NCI-H510A (cell line): ENCODE measurements at places on chromosomes 1 and 21.

DNA sequence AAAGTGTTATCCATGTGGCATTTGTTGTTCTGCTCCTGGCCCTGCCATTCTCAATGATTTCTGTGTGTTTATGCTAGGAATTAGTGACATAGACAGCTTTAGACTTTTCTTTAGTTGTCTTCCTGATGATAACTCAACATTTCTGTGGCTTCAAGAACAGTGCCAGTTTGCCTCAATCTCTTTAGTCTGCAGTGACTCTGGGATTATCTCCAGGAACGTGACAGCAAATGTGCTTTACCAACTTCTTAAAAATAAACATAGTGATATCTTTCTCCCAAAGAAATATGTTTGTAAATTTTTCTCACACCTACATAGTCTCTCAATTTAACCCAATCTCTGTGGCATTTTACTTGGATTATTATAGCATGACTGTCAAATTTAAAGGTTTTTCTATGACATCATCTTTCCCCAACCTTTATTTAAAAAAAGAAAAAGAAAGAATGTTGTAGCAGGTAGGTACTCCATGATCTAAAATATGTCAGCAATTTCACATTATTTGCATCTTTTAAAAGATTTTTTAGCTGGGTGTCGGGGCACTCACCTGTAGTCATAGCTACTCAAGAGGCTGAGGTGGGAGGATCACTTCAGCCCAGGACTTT, 24.6 kb downstream of the RNASEL start:
- no peak for DNase-seq

- no peak for DNase-seq
These were observed 170.8 kb downstream of the LBR start for GRCh38 chr1:225257081-225257480.

DNA sequence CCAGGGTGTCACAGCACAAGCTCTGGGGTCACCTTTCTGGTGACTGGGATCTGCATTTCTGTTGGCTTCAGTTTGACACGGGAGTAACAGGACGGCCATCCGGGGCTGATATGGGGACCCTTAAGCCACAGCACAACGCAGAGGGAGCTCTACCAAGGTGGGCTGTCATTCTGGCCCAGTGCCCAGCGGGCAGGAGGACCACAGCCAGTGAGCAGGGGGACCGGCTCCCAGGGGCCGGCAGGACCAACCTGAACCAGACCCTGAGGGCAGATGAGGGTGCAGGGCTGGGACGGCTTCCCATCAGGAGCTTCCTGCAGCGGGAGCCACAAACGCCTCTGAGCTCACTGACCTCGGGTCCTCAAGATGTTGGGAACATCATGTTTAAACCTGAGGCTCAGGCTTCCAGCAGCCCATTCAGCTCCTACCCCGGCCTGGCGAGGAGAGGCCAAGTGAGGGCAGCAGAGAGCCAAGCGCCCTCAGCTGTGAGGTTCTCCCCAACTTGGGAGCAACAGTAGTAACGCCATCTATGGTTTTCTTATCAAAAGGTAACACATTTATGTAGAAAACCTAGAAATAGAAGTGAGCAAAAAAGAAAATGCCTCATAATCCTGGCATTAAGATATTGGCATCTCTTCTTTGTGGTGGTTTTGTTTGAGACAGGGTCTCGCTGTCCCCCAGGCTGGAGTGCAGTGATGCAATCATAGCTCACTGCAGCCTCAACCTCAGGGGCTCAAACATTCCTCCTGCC, 26.8 kb downstream of the TMEM201 start:
- DNase-seq = peak; percentile 42

- DNase-seq = no peak
These were observed 68.9 kb downstream of the LRRC8C start for GRCh38 chr1:89701746-89702241.

DNA sequence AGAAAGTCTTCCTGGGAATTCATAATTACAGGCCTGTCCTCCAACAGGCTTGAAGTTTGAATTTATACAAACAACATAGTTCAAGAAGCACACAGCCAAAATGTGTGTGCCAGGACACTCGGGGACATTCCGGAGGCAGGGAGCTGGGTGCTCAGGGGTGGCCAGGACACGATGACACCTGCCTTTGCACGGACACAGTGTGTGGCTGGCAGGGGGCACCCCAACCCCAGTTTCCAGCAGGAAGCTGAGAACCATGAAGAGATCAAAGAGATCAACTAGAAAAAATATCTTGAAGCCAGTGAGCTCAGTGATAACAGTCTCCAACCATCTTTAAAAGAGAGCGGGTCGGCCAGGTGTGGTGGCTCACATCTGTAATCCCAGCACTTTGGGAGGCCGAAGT, 32.5 kb upstream of the TRAPPC10 start:
- DNase-seq = no peak

DNA sequence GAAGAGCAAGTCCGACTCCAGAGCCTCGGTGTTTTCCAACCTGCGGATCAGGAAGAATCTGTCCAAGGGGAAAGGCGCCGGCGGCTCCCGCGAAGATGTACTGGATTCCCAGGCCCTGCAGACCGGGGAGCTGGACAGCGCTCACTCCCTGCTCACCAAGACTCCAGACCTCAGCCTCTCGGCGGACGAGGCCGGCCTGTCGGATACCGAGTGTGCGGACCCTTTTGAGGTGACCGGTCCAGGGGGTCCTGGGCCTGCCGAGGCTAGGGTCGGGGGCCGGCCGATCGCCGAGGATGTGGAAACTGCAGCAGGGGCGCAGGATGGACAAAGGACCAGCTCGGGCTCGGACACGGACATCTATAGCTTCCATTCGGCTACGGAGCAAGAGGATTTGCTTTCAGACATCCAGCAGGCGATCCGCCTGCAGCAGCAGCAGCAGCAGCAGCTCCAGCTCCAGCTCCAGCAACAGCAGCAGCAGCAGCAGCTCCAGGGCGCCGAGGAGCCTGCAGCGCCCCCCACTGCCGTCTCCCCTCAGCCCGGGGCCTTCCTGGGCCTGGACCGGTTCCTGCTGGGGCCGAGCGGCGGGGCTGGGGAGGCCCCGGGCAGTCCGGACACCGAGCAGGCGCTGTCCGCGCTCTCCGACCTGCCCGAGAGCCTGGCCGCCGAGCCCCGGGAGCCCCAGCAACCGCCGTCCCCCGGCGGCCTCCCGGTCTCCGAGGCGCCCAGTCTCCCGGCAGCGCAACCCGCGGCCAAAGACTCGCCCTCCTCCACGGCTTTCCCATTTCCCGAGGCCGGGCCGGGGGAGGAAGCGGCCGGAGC, 827 bp downstream of the FMN2 start:
- DNase-seq = no peak

DNA sequence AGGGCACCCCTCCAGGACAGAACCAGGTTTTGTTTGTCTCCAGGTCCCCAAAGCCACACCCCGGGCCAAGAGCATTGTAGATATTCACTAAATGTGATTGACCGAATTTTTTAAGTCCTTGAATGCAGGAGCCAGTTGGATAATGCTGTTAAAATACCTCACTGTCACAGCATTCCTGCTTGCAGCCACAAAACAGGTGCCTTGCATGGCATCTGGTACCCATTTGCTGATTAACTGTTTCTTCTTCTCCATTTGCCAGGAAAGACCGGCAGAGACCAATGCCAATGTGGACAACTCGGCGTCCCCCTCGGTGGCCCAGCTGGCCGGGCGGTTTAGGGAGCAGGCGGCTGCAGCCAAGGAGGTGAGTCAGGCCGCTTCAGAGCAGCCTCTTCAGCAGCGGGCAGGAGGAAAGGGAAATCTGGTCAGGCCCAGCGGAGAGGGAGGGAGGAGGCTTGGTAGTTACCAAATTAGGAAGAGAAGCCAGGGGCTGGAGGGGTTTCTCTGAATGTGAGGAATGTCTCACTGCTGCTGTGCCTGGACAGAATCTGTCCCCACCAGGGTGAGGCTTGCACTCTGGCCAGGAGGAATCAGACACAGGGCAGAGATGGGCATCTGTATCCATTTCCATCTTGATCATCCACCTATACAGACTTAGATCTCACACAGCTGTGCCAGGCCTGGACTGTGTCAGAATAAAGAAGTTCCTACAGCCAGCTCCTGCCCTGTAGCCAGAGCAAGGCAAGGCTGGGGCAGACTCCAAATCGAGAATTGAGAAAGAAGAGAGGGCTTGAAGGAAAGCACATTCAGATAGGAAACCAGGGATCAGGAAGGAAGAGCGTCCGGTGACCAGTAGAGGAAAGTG, 37.9 kb upstream of the MPZL1 start:
- DNase-seq = no peak

GRCh38 chr1:83113652-83114051, 885.3 kb downstream of the TTLL7 start:
- DNase-seq = no peak

DNA sequence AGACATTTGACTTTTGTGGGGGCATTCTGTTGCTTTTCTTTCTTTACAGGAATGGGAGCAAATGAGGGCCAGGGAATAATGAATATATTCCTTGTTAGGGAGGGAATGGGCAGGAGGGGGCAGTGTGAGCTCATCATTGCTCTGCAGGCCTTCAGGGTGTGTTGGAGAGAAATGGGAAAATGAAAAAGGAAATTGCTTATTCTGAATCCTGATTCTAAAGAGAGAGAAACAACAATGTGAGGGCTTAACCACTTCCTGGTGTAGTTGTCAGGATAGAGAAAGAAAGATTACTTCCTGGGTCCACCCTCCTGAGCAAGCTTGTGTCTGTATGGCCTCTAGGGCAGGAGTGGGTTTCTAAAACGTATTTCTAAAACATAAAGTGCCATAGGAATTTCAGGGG, 28.3 kb downstream of the VANGL2 start:
- DNase-seq = no peak

DNA sequence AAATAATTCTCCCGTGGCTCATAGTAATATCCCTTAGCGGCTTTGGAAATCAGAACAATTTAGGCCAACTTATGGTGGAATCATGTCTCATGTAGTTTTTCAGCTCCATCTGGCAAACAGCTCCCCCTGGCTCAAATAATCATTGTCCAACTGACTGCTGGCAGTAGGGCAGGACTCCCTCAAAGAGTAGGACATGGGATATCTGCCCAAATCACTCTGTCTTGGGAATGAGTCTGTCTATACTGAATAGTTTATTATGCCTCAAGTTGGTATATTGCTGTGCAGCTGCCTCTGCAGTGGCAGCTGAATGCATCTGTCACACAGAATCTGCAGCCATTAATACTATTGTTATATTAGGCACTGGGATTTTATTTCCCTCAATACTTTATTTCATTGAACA, 255.7 kb downstream of the COL11A1 start:
- no peak for DNase-seq

- peak; percentile 37 for DNase-seq
These were observed 356.1 kb downstream of the LMO4 start for GRCh38 chr1:87684713-87685205.

DNA sequence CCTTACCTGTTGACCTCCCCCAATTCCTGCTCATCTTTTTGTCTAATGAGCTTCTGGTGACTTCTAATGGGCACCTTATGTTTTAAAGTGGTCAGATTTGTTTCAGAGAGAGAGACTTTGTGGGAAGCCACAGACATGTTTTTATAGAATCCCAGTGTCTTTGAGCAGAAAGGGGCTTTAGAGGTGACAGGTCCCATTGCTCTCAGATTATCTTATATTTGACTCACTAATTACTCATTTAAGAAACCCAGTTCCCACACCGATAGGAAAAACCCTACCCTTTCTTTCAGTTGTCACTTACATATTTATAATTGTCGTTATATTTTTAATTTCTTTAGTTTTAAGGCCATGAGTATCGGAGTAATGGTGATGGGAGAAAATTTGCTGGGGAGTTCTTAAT, 215.5 kb downstream of the CAMTA1 start:
- DNase-seq = no peak

GRCh38 chr1:235367000-235367908, at the start of gene TBCE:
TBCE (plus strand) TSS chr1:235367427; CDS start chr1:235380050, 12,623 bp downstream.
- peak; percentile 82 for DNase-seq

DNA sequence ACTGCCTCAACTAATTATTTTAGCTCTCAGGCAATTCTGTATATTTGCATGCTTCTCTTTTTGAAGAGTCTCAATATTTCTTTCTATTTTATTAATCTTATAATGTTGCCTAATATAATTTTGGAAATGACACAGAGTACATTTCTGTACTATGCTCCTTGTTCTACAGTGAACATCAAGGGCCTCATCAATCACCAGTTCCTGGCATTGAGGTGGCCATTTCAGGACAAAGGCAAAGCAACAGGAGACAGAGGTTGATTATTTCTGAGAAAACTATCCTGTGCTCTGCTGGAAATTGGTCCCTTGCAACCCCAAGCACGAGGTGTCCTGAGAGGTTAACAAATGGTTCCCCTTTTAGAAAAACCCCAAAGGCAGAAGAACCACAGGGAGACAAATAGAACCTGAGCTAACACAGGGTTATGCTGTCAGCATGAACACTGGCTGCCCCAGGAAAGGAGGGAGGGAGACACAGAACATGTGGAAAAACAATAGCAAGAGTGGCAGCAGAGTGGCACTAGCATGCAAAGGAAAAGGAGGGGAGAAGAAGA, 63.9 kb upstream of the VAV3 start:
- DNase-seq = no peak

DNA sequence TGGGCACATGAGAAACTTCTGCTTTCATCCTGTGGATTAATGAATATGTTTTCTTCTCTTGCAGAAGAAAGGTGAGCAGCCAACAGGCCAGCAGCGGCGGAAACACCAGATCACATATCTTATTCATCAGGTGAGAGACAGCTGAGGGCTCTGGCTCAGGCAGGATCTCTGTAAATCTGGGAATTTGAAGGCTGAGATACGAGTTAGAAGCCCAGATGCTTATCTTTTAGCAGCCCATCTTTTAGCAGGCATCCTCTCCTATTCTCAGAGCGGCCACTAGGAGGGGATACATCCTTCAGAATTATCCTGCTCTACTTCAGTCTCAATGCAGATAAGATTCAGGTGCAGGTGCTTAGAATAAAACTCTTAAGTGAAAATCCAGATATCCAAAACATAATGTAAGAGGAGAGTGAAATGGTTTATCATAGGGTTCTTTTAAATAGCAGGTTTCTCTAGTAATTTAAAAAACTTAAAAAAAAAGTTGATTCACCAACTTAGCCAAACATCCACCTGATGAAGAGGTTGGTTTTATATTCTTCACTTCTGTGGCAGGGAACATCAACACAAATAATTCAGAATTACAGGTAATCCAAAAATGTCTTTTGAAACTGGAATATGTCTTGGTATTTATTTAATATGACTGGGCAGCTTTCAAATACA, 19.3 kb downstream of the SH2D2A start:
- peak; percentile 32 for DNase-seq

GRCh38 chr1:47003896-47004403, 19.5 kb upstream of the CYP4X1 start:
- DNase-seq = no peak

- DNase-seq = no peak
These were observed 1.8 kb upstream of the CERS2 start for GRCh38 chr1:150976401-150976821.

GRCh38 chr1:54572542-54572850, 24.5 kb downstream of the ACOT11 start:
- no peak for DNase-seq

- no peak for DNase-seq
These were observed 228.9 kb upstream of the RGS18 start for GRCh38 chr1:191929383-191929782.
